Stimulated activated CD4-positive, alpha-beta T cell treated with anti-CD3 and anti-CD28 coated beads, Interleukin-15, amount 100 ng/mL, for 1 hour (primary cell): ENCODE measurements at places on chromosomes 11 and 22.

DNA sequence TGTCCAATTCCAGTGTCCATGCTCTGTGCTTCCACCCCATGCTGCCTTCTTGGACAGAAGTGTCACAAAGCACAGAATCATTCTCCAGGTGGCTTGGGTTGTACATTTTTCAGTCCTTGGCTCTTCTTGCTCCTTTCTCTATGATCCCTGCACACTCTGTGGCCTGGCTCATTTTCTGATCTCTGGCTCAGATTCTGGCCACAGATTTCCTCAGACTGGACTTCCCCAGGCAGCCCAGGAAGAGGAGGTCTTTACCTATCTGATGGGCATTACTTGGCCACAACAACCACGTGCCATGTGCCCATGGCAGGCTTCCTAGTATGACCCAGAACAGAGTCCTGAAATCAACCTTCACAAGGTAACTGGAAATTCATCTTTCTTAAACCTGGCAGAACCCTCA is 27.2 kb downstream of the SYTL2 start:
- DNase-seq: no peak

GRCh38 chr11:8276528-8276927 is 12.8 kb upstream of the LMO1 start:
- DNase-seq: no peak

DNA sequence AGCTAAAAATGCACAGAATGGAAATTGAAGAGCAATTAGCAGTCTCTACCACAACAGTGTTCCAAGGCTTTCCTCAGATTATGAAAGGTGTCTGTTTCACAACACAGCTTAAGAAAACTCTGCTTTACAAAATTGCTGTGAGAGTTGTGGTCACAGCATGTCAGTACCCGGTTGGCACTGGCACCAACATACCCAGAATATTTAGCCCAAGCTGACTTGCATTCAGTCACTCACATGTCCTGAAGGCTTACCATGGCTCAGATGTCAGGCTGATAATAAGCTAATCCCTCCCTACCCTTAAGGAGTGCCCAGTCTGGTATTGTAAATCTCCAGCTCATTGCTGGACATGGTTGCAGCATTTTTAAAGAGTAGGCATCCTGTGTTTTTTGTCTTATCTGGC is 14.9 kb downstream of the NCR3LG1 start:
- DNase-seq: no peak

DNA sequence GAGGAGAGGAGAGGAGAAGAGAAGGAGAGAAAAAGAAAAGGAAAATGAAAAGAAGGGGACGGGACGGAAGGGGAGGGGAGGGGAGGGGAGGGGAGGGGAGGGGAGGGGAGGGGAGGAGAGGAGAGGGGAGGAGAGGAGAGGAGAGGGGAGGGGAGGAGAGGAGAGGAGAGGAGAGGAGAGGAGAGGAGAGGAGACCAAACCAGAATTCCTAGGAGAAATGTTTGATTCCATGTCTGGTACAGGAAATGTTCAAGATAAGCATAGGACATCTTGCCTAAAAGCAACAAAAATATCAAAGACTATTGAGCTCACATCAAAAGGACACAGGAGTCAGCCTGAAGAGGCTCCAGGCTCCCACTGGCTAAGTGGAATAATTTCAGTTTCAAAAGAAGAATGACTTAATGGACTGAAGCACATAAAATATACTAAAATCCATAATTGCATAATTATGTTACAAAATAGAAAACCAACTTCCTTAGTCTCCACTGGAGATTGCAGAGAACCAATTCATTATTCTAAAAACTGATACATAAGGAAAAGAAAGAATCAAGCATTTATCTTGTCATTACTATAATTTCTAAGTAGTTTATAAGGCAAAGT is 101.1 kb upstream of the APOA1 start:
- no peak for DNase-seq

- no peak for DNase-seq
Observed at GRCh38 chr11:44409558-44410236, 99.8 kb upstream of the ALX4 start.

GRCh38 chr22:43127166-43127908 is 15.9 kb downstream of the MCAT start:
- DNase-seq: no peak

DNA sequence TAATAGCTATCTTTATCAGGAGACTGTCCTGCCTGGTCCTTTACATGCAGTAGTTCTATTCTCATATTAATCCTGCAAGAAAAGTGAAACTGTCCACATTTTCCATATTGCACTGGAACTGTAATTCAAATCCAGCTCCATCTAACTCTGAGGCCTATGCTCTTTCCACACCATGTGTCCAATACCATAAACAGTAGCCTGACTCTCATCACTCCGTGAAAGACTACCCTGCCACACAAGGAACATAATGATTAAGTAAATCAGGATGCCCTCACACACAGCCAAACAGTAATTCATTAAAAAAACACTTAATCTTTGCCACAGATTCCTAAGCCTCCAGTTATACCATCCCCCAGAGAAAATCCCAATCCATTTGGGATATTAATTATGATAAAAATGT is 285.3 kb upstream of the PITPNB start:
- no peak for DNase-seq

GRCh38 chr22:26724414-26724813 is 67.0 kb downstream of the MIAT start:
- no peak for DNase-seq

DNA sequence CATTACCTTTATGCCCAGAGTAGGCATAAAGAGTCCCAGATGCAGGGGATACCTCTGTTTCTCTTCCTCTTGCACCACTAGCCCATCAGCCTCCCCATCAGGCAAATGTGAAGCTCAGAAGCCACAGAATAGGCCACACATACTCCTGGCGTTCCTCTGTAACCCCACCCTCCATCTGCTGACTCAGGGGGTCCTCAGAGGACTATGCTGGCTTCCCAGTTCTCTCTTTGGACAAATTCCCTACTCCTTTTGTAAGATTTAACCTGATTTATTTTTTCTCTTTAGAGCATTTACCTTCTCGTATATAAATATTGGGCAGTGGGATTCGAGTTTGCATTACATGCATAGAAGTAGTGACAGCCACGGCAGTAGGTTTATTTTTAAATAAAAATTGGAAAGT is 262.3 kb upstream of the CADM1 start:
- no peak for DNase-seq

DNA sequence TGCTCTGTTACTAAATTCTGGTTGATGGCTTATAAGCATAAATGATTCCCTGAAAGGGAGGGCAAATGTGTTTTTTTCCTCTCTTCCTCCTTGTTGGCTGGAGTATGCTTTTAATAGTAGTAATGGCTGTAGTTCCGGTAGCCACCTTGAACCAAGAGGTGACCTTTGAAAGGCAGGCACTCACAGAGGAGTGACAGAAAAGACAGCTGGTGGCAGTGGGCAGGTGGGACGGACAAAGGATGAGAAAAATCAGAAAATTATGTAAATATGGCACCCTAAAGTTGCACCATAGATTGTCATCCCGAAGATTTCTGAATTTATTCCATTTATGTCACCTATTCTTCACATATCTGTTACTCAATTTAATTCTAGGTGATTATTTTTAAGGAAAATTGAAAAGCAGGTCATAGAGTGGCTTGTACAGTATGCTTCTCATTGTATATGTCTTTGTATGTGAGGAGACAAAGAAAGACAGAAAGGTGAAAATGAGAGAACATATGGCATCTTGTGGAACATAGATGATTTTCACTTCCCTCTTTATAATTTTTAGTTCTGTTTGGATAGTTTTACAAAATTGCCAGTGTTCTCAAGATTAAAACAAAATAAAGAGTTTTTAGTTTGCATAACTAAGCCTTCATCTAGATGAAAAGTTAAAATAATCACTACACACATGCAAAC is 17.0 kb downstream of the CASP12 start:
- no peak for DNase-seq

- DNase-seq: no peak
Observed at GRCh38 chr11:8810540-8811301, 100.3 kb upstream of the AKIP1 start.

GRCh38 chr11:98734686-98735085 is 286.1 kb upstream of the CNTN5 start:
- no peak for DNase-seq

DNA sequence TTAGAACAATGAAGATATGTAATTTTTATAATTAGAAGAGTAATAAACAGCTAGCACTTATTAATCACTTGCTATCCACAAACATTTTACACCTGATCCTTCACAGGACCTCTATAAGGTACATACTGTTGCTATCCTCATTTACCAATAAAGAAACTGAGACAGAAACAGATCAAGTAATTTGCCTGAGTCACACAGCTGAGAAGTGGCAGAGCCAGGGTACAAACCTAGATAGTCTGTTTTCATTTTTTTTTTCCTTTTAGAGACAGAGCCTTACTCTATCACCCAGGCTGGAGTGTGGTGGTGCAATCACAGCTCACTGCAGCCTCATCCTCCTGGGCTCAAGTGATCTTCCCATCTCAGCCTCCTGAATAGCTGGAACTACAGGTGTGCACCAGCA is 71.8 kb upstream of the PTH start:
- no peak for DNase-seq

- no peak for DNase-seq
Observed at GRCh38 chr11:112565551-112565950, 304.9 kb upstream of the PLET1 start.

DNA sequence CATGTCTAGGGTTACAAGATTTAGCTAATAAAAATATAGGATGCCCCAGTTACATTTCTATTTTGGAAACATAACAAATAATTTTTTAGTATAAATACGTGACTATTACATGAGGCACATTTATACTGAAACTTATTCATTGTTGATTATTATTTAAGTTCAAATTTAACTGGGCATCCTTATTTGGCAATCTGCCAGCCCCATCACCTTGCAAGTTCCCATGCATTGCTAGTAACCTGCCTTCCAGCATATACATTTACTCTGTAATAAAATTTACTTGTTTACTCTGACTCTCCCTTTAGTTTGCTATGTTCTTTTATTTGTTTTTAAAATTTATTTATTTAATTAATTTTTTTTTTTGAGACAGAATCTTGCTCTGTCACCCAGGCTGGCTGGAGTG is 654.9 kb upstream of the CCDC90B start:
- DNase-seq: no peak

DNA sequence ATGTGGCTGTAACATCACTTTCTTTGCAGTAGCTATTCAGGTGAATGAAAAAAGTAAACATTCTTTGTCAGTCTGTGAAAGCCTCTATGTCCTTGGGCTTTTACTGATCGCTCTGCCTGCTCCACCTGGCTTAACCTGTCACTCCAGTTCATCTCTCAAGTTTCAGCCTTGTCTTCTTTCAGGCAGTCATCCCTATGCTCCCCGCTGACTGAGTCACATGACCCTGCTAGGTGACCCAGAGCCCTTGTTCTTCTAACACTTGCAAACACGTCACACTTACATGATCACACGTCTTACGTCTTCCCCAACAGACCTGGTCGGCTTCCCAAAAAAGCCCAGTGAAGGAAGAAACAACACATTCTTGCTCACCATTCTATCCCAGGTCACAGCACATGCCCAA is 499.3 kb upstream of the TENM4 start:
- no peak for DNase-seq

DNA sequence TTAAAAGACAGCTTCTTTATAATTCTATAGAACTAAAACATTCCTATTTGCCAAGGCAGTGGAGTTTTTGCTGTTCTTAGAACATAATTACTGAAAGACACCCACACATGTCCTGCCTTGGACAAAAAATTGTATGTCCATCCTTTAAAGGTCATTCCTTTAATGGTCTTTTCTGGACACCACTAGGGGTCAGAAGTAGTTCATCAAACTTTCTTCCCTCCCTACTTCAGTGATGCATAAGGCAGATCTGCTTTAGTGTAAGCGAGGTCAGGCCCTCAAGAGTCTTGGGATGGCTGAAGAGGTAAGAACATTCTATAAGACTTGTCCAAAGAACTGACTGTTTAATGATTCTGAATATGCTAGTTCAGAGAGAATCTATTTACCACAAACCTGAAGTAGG is 4.3 kb upstream of the OR51V1 start:
- no peak for DNase-seq

GRCh38 chr11:131602431-131602830 is 232.0 kb downstream of the NTM start:
- DNase-seq: no peak

DNA sequence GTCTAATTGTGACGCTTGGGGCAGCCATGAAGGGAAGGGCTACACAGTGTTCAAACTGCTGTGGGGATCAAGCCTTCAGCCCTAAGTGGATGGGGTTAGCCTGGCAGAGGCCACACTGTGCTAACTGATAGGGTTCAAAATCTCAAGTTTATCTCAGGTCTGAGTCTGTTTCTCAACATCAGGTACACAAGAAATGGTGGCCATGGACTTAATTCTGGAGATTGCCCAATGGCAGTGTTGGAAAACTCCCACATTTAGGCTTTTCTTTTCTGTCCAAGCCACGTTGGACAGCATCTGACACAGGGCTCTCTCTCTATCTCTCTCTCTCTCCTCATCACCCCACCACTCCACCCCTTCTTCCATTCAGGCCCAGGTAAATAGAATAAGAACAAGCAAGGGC is 10.9 kb upstream of the DGAT2 start:
- DNase-seq: no peak

- no peak for DNase-seq
Observed at GRCh38 chr11:48041877-48042695, 61.7 kb downstream of the PTPRJ start.

DNA sequence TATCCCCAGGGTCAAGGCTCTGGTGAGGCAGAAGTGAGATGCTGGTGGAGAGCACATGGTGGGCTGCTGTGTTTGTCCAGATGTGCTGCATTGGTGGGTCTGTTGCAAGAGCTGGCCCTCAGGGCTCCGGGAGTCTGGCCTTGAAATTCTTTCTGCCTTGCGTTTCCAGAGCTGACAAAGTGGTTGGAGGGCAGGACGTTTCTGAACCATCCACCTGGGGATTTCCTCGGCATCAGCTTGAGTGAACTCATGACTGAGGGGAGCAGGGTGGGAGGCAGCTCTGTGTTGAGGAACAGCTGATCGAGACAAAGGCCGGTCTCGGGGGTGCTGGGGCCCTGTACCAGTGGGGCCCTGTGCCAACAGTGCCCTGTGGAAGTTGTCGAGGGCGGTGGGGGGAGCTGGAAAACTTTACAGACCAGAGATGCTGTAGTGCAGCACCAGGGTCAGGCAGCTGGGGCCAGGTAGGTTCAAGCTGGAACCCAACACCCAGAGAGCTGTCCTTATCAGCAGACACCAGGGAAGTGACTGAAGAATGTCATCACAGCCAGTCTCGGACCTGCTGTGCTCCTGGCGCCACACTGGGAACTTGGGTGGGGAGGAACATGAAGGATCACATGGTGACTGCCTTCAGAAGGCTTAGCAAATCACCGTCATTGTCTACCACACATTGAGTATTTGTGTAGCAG is 4.9 kb downstream of the TSKU start:
- DNase-seq: no peak

- no peak for DNase-seq
Observed at GRCh38 chr11:13210424-13210823, 67.2 kb upstream of the BMAL1 start.

- no peak for DNase-seq
Observed at GRCh38 chr11:10473371-10473770, 18.3 kb downstream of the AMPD3 start.

GRCh38 chr11:2271327-2272227 is 1.2 kb upstream of the ASCL2 start:
- DNase-seq: no peak

- DNase-seq: no peak
Observed at GRCh38 chr22:38718414-38718813, 12.7 kb downstream of the GTPBP1 start.
